ENCODE measurements at places on chromosomes 2 and 18. TPM values are rescaled to one million over a fixed set of nuclear protein-coding genes. Genes with fewer than 3 reads are reported as not detected.

GAL3ST2 gene
- total RNA-seq: 0.51 TPM

ATP6V1C2 gene
- 0.19 TPM for total RNA-seq

MROH2A gene
- total RNA-seq: not detected

SNORC gene
- 1.8 TPM for total RNA-seq

PRSS56 gene
- total RNA-seq: not detected

CPLX4 gene
- not detected for total RNA-seq

LINC00305 gene
- total RNA-seq: 1.6 TPM

All from progenitor cell of endocrine pancreas (in vitro differentiated cells).